ENCODE measurements at places on chromosomes 5 and 9. TPM values are rescaled to one million over a fixed set of nuclear protein-coding genes. Genes with fewer than 3 reads are reported as not detected.

DNA sequence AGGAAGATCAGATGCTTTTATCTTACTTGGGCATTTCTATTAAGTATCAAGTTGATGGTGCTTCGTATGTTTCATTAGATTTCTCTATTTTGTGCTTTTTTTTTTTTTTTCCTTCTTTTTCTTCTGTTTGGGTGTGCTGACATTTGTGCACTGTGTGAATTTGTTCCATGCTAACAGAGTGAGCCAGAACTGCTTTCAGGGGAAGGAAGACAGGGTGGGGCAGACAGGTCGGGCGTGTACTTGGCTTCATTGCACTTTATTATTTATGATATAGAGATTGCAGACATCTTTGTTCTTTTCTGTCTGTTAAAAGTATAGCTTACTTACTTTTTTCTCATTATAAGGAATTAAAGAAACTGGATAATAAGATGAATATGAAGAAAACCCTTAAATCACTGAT, 112.2 kb downstream of the FGF18 start:
- H3K4me3 ChIP-seq = no peak overlapping the region
- H3K36me3 ChIP-seq = no peaks in the 10 kb centered on the region
- H3K27ac ChIP-seq = no peak overlapping the region
- DNase-seq = no peak
- H3K27me3 ChIP-seq = no peaks in the 10 kb centered on the region

DNA sequence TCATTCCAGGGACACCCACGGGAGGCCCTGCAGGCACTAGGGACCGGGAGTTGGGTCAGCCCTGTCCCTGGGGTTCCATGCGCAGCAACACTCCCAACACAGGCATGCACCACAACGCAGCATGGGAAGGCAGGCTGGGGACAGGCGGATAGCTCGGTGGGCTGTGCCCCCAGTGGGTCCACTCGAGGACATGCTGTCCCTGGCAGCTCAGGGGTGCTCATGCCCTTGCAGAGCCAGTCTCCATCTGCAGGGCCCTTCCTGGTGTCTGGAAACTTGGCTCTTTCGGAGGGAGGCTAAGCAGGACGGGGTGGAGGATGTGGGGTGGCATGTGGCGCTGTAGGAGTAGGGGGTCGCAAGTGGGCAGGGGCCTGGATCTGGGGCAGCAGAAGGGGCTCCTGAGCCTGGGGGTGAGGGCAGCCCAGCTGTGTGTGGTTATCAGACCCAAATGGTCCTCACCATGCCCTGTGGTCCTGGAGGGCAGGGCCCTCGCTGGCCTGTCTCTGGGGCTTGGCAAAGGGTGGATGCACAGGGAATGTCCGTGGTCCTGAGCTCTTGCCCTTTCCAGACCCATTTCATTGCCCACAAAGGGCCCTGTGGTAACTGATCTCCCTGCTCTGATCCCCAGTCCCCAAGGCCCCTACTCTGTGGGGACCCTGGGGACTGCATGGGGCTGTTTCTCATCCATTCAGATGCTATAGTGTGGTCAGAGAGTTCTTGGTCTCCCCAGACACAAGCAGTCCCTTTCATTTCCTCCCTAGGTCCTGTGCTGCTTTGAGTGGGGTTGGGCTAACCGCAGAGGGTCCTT, 90.3 kb upstream of the PHYKPL start:
- H3K4me1 ChIP-seq = no peaks in the 10 kb centered on the region
- H3K27me3 ChIP-seq = no peaks in the 10 kb centered on the region
- H3K4me3 ChIP-seq = no peak overlapping the region
- H3K36me3 ChIP-seq = no peaks in the 10 kb centered on the region
- H3K27ac ChIP-seq = no peak overlapping the region

DNA sequence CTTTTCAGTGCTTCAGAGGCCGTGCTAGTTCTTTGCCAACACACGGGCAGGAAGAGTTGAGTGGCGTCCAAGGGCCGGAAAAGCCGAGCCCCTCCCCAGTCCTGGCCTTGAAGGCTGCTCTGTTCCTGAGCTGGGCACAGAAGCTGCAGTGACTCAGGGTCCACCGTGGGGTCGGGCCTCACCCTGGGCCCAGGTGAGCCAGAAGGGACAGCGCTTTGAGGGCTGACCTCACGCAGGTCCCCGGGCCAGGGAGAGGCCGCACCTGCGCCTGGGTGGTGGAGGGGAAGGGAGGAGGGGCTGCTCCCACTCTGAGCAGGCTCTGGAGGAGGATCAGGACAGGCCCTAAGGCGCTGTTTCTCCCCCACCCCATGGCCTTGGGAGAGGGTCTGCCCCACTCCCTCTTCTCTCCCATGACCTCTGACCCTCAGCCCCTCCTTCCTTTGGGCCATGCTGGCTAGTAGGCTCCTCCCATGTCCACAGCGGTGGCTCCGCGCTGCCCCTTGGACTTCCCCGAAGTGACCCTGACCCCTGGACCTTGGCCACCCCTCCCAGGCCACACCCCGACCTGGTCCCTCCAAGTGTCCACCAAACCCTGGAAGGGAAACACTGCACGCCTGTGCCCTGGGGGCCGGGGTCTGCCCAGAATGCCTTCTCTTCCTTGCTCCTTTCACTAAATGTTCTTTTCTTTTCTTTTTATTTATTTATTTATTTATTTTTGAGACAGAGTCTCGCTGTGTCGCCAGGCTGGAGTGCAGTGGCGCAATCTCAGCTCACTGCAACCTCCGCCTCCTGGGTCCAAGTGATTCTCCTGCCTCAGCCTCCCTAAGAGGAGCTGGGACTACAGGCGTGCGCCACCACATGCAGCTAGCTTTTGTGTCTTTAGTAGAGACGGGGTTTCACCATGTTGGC, 19.7 kb upstream of the SLC6A19 start:
- H3K27ac ChIP-seq = no peak overlapping the region
- H3K36me3 ChIP-seq = no peaks in the 10 kb centered on the region
- no peak for DNase-seq

GRCh38 chr5:55518831-55519390, 15.9 kb downstream of the PLPP1 start:
- peaks cover 15% of the 10 kb centered on the region for H3K4me1 ChIP-seq
- no peaks in the 10 kb centered on the region for H3K27me3 ChIP-seq
- peak overlapping the region; percentile 21 for H3K27ac ChIP-seq
- no peaks in the 10 kb centered on the region for H3K36me3 ChIP-seq
- no peak overlapping the region for H3K4me3 ChIP-seq

- H3K27me3 ChIP-seq = no peaks in the 10 kb centered on the region
- no peaks in the 10 kb centered on the region for H3K4me1 ChIP-seq
- no peak overlapping the region for H3K27ac ChIP-seq
Observed at GRCh38 chr9:117720555-117720954, 16.4 kb downstream of the TLR4 start.

DNA sequence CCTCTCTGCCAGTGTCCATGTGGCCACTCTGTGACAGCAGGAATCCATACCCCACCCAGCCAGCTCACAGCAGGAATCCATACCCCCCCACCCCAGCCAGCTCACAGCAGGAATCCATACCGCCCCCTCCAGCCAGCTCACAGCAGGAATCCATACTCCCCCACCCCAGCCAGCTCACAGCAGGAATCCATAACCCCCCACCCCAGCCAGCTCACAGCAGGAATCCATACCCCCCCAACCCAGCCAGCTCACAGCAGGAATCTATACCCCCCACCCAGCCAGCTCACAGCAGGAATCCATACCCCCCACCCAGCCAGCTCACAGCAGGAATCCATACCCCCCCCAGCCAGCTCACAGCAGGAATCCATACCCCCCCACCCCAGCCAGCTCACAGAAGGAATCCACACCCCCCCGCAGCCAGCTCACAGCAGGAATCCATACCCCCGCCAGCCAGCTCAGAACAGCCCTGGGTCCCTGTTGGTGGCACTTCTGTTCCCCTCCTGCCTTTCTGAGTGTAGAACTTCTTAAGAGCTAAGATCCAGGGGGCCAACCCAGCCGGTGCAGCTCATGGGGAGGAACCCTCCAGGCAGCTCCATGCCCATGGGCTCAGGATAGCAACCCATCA, 8.4 kb upstream of the RXRA start:
- H3K27ac ChIP-seq = no peak overlapping the region
- no peaks in the 10 kb centered on the region for H3K36me3 ChIP-seq
- no peaks in the 10 kb centered on the region for H3K4me1 ChIP-seq
- no peak for DNase-seq
- H3K27me3 ChIP-seq = no peaks in the 10 kb centered on the region

- no peak for DNase-seq
- H3K27ac ChIP-seq = no peak overlapping the region
Observed at GRCh38 chr5:164319161-164319560, 813.7 kb downstream of the MAT2B start.

DNA sequence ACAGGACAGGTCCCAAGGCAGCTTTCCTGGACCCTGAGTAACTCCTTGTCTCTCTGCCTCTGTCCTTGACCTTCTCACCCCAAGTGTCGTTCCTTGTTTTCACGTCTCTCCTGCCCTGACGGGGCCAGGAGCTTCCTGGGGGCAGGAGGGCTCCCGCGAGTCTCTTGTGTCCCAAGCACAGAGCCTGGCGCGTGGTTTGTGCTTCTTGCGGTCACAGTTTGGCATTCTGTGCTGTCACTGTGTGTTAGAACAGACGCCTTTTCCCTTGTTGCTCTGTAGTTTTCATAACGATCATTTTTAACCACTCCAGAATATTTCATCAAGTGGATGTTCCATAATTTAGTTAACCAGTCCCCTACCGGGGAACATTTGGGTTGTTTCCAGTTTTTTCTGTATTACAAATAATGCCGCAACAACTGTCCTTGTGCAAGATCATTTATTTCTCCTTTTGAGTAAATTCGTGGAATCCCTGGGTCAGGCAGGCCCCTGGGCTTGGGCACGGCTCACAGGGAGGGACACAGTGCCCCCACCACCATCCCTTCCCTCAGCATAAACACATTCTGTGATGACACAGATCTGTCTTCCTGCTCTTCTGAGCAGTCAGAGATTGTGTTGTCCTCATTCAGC, 71.9 kb downstream of the TSPAN17 start:
- no peak overlapping the region for H3K27ac ChIP-seq

DNA sequence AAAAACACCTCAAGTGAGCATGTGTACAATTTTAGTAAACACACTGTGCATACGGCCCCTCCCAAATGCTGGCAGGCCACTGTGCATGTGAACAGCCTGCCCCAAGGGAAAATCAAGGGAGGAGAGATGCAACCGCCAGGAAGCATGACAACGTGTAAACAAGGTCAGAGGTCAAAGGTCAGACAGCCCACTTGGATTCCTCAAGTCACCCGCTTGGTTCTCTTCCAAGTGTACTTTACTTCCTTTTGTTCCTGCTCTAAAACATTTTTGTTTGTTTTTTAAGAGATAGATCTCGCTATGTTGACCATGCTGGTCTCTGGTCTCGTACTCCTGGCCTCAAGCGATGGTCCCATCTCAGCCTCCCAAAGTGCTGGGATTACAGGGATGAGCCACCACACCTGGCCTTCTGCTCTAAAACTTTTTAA, 126.7 kb upstream of the SHB start:
- no peak overlapping the region for H3K27ac ChIP-seq
- H3K4me3 ChIP-seq = no peak overlapping the region
- H3K36me3 ChIP-seq = no peaks in the 10 kb centered on the region
- no peaks in the 10 kb centered on the region for H3K4me1 ChIP-seq

DNA sequence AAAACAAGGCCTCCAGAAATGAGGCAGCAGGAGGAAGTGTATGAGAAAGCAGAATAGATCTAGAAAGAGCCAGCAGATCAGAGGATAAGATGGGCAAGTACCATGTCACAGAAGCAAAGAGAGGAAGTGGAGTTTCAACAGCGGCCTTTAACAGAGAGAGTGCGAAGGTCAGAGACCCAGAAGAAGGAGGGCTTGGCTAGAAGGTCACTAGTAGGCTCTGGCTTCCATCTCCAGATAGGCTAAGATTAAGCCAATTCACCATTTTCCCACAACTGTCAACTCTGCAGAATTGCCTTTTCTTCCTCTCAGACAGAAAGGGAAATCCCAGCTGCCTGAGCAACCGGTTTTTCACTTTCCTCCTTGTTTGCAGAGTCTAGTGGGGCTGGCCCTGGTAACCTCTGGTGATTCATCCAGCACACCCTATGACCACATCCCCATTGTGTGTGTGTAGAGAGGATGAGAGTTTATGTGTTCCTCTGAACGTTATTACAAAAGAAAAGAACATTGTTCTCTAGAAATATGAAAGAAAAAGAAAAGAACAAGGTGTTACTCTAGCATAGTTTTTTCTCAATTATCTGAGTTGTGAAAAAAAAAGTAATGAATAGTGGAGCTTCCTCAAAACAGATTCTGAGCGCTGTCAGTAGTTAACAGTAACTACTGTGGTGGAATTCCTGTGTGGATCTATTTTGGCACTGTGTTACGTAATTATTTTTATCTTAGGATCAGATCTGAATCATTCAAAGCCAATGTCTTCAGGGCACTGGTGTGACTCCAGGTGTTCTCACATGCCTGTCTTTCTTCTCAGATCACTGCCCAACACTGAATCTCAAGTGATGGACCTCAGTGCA, 220.4 kb downstream of the ARRDC3 start:
- no peaks in the 10 kb centered on the region for H3K27me3 ChIP-seq
- H3K36me3 ChIP-seq = no peaks in the 10 kb centered on the region
- peak; percentile 87 for DNase-seq
- H3K4me1 ChIP-seq = no peaks in the 10 kb centered on the region
- H3K27ac ChIP-seq = peak overlapping the region; percentile 56

GRCh38 chr9:81082221-81082620, 607.1 kb downstream of the TLE1 start:
- no peaks in the 10 kb centered on the region for H3K27me3 ChIP-seq
- no peaks in the 10 kb centered on the region for H3K4me1 ChIP-seq
- no peak overlapping the region for H3K4me3 ChIP-seq

- no peak overlapping the region for H3K27ac ChIP-seq
- no peaks in the 10 kb centered on the region for H3K36me3 ChIP-seq
- H3K4me1 ChIP-seq = no peaks in the 10 kb centered on the region
- DNase-seq = no peak
Observed at GRCh38 chr9:42388846-42389245, 205.4 kb downstream of the SPATA31A6 start.

DNA sequence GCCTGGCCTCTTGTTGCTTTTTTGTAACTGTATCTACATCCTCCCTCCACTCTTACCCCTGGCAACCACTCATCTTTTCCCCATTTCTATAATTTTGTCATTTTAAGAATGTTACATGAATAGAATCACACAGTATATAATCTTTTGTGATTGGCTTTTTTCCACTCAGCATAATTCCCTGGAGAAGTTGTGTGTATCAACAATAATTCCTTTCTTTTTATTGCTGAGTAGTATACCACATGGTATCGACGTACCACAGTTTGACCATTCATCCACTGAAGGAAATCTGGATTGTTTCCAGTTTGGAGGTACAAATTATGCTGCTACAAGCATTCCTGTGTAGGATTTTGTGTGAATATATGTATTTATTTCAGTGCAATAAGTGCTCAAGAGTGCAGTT, 21.7 kb upstream of the ENTREP1 start:
- no peak for DNase-seq
- H3K4me1 ChIP-seq = no peaks in the 10 kb centered on the region
- no peaks in the 10 kb centered on the region for H3K27me3 ChIP-seq
- no peak overlapping the region for H3K4me3 ChIP-seq

- H3K27ac ChIP-seq = no peak overlapping the region
- no peaks in the 10 kb centered on the region for H3K36me3 ChIP-seq
- H3K4me1 ChIP-seq = no peaks in the 10 kb centered on the region
- H3K4me3 ChIP-seq = no peak overlapping the region
- no peaks in the 10 kb centered on the region for H3K27me3 ChIP-seq
- no peak for DNase-seq
Observed at GRCh38 chr5:139820130-139820529, 24.5 kb downstream of the PSD2 start.

EFNA5 gene
- 7.2 TPM for total RNA-seq

EGFLAM gene
- 14.1 TPM for total RNA-seq

GABRA6 gene
- total RNA-seq = not detected

CDKN2B gene
- total RNA-seq = 8.8 TPM

GHR gene
- total RNA-seq = 15.5 TPM

GDF9 gene
- 3.2 TPM for total RNA-seq

OTULINL gene
- total RNA-seq = 20.6 TPM

All from prostate gland (tissue), 2 donors.